Epithelial cell of alveolus of lung (primary cell): ENCODE measurements at places on chromosomes 11 and 22. TPM values are rescaled to one million over a fixed set of nuclear protein-coding genes. Genes with fewer than 3 reads are reported as not detected.

Gene TENM4
- total RNA-seq: 32.8 and 35.3 TPM in 2 replicates

Gene PLEKHB1
- total RNA-seq: 0.26 and 1.3 TPM in 2 replicates

Gene CECR2
- 0.91 and 2.8 TPM in 2 replicates for total RNA-seq

Gene BAIAP2L2
- 0.13 and 4.4 TPM in 2 replicates for total RNA-seq

Gene PICK1
- total RNA-seq: 5.2 and 16.8 TPM in 2 replicates

Gene GDPD4
- total RNA-seq: not detected in 2 replicates

Gene C11orf16
- total RNA-seq: not detected in 2 replicates
